A549 (cell line): ENCODE measurements at places on chromosomes 13 and 19.

DNA sequence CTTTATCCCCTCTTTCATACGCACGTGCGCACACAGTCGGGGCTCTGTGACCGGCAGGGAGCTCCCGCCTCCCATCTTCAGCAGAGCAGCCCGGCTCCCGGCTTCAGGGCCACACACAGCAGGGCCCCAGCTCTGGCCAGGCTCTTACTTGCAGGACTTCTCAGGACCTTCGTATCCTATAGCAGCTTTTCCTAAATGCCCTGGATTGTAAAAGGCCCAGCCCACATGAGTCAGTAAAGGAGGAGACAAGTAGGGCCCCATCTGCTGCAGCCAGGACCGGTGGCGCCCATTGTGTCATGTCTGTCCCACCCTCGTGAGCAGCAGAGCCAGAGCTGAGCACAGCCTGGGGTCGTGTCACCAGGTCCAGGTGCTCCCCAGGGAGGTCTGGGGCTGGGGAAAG, 107.6 kb upstream of the VSTM2B start:
- no peak for DNase-seq

DNA sequence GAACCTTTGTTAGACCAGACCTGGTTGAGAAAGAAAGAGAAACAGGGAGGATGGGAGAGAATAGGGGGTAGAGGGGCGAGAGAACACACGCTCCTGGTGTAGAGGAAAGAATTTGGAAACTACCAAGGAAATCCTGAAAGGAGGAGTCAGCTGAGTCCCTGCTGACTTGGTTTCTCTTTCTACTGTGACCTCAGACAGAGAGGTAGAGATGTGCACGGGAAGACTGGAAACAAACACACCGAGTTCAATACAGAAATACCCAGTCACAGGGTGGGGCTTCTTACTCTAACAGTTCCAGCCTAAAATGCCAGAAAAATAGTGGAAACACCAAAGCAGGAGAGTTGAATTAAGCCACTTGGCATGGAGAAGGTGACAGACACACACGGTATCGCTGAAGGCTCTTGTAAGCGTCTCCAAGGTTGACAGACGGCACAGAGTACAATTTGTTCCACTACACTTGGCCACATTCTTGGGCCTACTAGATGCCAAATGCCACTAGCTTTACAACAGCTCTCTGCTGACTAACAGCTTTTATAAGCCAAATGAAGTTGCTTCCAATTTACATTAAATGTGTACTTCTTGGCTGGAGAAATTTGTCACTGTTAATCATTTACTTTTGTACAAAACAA, 28.1 kb downstream of the LATS2 start:
- no peak for DNase-seq

- no peak for DNase-seq
Measured at GRCh38 chr13:51432576-51432975, 20.3 kb downstream of the INTS6 start.

DNA sequence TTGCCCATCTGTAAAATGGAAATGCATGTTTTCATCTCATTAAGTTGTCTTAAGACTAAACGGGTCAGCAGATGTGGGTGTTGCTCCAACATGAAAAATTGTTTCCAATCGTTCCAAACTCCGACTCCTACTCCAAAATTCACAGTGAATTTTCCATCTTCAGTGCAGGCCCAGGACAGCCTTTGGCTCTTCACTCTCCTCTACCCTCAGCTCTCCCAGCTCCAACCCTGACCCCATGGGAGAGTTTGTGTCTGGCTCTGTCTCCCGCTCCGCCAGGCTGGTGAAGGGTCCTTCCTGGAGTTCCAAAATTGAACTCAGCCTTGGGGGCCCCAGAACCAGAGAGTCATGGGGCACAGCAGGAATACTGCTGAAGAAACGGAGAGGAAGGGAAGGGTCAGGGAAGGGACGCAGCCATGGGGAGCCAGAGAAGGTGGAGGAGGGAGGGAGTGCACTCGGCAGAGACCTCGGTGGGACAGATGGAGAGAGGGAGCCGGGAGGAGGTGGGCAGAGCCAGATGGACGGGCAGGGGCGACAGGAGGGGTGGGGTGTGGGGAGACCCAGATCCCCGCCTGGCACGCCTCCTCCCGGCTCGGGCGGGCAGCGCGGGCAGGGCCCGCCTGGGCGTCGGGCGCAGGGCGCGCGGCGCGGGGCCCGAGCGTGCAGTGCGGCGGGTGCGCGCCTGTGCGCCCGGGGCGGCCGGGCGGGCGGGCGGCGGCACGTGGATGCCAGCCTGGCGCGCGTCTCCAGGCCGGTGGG, 45.6 kb downstream of the CELF5 start:
- DNase-seq = no peak

DNA sequence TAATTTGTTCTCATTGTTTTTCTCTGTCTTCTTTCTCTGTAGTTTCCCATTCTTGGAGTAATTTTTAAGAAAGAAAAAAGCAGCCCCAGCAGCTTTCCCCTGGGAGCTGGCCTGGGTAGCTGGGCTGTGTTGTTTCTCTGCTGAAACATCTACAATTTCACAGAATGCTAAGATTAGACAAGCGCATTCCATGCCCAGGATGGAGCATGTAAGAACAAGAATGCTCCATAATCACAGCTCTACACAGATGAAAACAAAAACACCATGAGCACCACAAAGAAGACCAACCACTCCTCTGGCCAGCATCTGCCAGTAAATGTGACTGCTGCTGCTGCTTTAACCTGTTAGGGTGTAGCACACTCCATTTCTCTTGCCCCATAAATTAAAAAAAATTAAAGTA, 239.2 kb upstream of the SLITRK1 start:
- no peak for DNase-seq

DNA sequence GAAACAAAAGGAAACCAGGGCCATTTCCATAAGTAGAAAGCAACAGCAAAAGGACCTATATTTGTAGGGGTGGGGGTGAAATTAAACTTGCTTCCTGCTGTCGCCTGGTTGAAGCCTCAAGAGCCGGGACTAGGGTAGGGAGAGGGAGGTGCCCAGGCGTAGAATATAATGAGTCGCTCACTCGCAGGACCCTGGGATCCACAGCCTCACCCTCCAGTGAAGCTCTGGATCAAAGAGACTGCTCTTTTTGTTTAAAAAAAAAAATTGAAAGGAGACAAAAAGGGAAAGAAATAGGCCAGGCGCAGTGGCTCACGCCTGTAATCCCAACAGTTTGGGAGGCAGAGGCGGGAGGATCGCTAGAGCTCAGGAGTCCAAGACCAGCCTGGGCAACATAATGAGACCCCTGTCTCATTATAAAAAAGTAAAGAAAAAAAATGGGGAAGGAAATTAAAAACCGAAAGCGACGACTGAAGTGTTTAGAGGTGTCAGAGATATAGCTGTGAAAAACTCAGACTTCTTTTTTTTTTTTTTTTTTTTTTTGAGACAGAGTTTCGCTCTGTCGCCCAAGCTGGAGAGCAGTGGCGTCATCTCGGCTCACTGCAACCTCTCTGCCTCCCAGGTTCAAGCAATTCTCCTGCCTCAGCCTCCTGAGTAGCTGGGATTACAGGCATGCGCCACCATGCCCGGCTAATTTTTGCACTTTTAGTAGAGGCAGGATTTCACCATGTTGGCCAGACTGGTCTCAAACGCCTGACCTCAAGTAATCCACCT, 10.9 kb upstream of the ADGRE5 start:
- no peak for DNase-seq

- DNase-seq = no peak
Measured at GRCh38 chr13:26680123-26680450, 80.5 kb downstream of the GPR12 start.

GRCh38 chr13:112769615-112770014, 79.8 kb downstream of the ATP11A start:
- no peak for DNase-seq

- no peak for DNase-seq
Measured at GRCh38 chr19:38429811-38430156, 3.7 kb upstream of the RYR1 start.

DNA sequence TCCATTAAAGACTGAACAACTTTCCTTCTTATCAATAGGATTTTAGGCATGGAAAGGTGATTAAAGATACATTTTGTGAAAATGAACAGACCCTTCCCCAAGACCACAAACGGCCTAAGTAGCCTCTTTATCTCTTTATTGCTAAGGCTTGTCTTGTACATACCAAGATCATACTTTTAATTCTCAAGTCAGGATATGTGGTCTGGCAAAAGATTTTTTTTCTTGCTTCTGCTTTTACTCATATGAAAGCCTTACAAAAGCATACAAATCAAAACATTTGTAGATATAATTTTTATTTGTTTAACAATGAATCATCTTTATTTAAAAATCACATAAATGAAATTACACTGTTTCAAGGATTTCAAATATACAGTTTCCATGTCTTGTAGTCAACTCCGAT, 35.8 kb downstream of the TGDS start:
- DNase-seq = no peak

DNA sequence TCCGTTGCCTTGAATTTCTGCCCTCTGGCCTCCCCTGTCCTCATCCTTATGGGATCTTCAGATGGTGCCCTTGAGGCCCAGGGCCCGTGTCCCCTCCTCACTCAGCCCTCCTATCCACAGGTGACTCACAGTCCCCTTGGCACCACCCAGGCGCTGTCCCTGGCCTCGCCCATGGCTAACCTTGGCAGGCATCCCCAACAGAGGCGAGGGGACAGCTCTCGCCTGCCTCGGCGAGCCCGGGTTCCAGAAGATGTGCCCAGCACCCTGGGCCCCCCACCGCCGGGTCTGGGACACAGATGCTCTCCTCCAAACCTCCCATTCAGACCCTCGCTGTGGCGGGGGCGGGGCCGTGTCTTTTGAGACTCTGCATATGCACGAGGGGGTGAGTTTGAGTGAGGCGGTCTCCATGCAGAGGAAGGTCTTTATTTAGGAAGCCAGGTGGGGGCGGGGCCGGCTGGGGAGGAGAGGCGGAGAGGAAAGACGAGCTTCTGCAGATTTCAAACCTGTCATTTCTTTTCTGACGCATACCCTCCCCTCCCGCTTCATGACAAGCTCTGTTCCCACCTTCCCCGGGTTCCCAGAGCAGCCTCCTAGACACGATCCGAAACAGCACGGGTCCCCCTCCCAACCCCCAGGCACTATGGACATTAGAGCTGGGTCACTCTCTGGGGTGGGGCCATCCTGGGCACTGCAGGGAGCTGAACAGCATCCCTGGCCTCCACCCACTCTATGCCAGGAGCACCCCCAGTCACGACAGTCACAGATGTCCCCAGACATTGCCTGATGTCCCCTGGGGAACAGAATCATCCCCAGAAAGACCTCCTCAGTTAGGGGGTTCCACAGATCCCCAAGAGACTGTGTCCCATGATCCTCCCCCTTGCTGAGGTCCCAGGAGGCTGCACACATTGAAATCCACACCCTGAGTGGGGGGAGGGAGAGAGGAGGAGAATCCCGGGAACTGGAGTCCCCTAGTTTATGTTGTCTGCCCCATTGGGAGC, 48.5 kb downstream of the GNG7 start:
- DNase-seq = no peak

DNA sequence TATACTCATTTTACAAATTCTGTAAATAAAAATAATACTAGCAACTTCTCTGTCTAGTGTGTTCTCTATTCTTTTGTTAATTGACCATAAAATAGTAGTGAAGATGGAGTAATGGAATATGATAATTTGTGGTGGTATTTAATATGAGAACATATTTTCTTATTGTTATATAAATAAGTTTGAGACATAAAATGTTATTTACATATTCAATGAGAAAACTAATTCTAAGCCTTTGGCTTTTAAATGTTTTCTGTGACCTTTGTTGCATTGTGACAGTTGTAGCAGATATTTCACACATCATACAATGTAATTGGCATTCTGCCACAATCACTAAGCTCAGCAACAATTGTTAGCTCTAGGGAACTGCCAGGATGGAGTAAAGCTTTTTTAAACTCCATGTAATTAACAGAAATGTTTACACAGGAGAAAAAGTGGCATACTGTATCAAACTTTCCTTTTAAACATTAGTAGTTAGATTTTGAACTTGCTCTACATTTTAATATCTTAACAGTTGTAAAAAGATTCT, 562.1 kb upstream of the PCDH9 start:
- DNase-seq = no peak

- DNase-seq = no peak
Measured at GRCh38 chr13:59043016-59043415, 1120.7 kb downstream of the DIAPH3 start.

GRCh38 chr13:72427757-72428528, 299.5 kb downstream of the MZT1 start:
- DNase-seq = no peak

GRCh38 chr13:27991881-27992280, 3.4 kb upstream of the URAD start:
- DNase-seq = no peak

- DNase-seq = peak; percentile 26
Measured at GRCh38 chr19:36449059-36449670, 30.7 kb upstream of the ZFP82 start.

GRCh38 chr19:29216021-29216420, 3.1 kb upstream of the UQCRFS1 start:
- no peak for DNase-seq

DNA sequence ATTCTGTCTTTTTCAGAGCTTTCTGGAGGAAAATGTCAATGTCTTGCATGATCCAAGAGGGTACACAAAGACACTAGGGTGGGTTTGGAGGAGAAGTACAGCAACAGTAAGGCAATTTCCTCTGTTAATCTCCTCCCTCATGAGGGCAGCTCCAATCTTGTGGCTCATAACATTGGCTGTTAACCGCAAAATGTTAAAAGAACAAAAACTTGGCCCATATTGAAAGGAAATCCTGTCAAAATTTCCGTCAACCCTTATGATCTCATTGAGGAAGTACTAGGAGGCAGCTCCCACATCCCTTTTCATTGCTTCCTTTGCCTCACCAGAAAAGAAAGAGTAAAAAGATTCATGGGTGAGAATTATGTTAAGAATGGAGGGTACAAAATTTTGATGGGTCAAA, 11.6 kb downstream of the OXGR1 start:
- DNase-seq = no peak

DNA sequence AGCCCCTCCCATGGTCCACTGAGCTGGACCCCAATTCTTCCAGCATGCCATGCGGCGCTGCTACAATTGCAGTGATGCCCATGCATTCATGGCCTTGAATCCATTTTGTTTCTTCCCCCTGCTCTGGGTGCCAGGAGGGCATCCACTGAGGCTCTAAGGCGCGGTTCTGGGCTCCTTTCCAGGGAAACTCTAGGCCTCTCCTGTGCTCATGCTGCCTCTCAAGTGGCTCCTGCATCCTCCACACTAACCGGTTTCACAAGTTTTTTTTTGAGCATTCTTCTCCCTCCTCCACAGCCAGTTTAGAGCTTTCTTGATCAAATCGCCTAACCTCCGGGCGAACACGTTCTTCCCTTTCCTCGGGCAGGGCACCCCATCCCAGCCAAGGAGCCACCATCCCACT, 69.1 kb upstream of the FLT1 start:
- DNase-seq = no peak

DNA sequence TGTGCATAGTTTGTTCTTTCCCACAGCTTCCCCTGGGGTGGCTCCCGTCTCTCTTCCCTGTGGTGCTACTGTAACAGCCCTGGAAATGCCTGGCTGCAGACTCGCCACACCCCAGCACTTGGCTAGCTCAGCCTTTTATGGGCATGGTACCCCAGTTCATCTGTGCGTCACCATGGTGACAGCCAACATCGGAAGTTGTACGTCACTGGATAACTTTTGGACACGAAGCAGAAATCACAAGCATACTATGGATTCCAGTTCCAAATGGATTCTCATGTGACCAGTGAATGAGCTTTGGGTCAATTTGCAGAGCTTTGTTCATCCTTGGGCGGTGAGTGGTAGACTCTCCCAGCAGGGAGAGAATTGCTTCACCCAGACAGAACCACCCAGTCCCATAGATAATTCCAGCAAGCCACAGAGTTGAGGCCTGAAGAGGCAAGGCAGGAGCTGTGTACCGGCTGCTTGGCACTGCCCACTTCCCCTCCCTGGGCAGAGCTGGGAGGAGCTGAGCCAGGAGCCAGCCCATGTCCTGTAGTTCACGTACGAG, 54.4 kb downstream of the COL4A2 start:
- no peak for DNase-seq

- DNase-seq = no peak
Measured at GRCh38 chr13:69553976-69554375, 553.6 kb upstream of the ATXN8OS start.
